ENCODE measurements at places on chromosomes 2 and 18. TPM values are rescaled to one million over a fixed set of nuclear protein-coding genes. Genes with fewer than 3 reads are reported as not detected.

The CHRNG gene
- total RNA-seq = 35.5 TPM

The CHST9 gene
- 0.52 TPM for total RNA-seq

The RGPD4 gene
- total RNA-seq = not detected

The PLGLB2 gene
- total RNA-seq = 2.1 TPM

The SEMA4C gene
- 29.7 TPM for total RNA-seq

The CCDC88A gene
- 48.5 TPM for total RNA-seq

The GAL3ST2 gene
- not detected for total RNA-seq

The ASB18 gene
- total RNA-seq = 3.1 TPM
